ENCODE measurements at places on chromosomes 3 and 15.

GRCh38 chr3:61561374-61562041, at the start of gene PTPRG:
Gene PTPRG, plus strand, starts transcription at chr3:61561571. Its CDS starts 717 bp downstream, at chr3:61562288.
- peak; percentile 89 for DNase-seq

DNA sequence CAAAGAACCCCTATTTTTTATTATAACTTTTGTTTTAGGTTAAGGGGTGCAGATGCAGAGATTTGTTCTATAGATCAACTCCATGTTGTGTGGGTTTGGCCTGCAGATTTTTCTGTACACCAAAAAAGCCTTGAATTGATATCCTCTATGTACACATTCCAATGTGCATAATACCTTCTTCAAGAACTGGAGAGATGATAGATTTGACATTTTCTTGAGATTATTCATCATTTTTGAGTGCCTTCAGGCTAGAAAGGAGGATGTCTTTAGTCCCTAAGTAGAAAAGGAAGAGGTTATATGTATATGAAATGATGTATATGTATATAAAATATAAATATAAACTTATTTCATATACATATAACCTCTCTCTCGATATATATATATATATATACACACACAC, 1190.0 kb upstream of the ALCAM start:
- no peak for DNase-seq

GRCh38 chr3:10546181-10546624, 40.8 kb upstream of the ATP2B2 start:
- no peak for DNase-seq

GRCh38 chr15:33425142-33425541, 114.4 kb downstream of the RYR3 start:
- no peak for DNase-seq

DNA sequence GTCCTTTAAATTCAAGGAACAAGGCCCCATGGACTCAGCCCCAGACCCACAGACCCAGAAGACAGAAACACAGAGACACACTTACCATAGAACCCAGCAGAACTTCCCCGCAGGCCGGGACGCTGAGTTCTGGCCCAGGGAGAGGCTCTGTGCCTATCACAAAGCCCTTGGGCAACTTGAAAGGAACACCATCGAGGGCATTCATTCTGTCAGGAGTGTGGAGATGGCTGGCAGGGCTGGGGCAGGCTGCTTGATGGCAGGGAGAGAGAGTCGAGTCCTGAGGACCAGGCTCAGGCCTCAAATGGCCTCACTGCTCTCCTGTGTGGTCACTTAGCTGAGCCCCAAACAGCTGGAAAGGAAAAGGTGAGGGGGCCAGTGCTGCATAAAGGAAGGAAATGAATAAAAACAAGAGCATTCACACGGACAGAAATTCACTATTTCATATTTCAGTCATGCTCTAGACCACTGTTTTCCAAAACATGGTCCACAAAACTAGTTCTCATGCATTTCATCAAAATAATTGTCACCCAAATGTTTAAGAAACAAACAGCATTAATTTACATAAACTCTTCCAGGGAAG, 8.9 kb downstream of the UBAP1L start:
- no peak for DNase-seq

DNA sequence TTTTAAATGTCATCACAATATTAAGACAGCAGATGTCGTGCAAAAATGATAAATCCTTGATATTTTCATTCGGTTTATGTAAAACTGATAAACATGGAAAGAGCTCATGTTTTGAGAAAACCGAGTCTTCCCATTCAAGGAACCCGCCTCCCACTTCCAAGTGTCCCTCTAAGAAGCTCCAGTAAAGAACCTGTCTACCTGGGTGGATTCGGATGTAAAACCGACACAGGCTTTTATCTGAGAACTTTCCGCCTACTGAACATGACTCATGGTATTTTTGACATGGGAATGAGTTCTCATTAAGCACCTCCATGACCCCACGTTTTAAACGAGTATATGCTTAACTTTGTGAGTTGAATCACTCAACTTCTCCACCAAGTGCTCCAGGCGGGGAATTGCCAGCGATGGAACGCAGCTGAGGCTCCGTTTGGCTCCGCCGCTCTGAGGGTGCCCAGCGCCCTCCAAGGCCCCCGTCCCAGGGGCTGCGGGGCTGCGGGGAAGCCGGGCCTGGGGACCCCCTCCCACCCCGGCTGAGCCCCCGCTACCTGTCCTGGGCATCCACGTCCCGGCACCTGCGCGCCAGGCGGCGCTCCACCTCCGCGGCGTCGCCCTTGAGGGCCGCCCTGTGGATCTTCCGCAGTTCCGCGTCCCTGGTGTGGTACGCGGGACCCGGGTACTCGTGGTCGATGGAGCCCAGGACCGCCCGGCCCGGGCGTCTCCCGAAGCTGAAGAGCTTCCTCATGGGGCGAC, 119.9 kb downstream of the LMLN start:
- no peak for DNase-seq

DNA sequence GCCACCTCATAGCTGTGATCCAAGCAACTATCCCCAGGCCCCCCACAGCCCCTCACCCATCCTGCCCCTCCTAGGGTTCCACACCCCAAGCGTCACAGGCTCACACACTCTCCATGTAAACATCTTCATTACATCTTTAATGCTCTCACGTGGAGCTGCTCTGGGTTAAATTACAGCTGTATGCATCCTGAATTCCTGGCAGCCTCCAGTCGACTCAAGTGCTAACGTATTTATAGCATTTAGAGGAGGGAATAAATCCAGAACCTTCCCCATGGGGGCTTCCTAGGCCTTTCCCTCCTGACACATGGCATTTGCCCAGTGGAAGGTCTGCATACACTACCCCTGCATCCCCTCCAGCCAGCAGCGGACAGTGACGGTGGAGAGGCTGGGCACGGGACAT, 9.6 kb downstream of the C3orf18 start:
- DNase-seq, result no peak

- no peak for DNase-seq
Measured at GRCh38 chr3:156495816-156496215, 59.1 kb downstream of the SSR3 start.

DNA sequence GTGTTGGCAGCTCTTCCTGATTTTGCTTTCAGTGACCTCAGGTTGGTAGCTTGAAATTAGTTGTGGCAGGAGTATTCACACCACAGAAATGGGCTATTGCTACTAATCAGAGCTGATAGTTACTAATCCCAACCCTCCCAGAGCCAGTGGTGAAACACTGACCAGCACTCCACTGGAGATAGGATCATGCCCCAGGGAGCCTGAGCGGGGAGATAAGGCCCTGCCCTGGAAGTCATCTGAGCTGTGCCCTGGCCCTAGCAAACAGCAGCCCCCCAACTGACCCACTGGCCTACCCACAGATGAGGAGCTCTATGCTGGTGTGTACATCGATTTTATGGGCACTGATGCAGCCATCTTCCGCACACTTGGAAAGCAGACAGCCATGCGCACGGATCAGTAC, 9.4 kb upstream of the GNAT1 start:
- no peak for DNase-seq

DNA sequence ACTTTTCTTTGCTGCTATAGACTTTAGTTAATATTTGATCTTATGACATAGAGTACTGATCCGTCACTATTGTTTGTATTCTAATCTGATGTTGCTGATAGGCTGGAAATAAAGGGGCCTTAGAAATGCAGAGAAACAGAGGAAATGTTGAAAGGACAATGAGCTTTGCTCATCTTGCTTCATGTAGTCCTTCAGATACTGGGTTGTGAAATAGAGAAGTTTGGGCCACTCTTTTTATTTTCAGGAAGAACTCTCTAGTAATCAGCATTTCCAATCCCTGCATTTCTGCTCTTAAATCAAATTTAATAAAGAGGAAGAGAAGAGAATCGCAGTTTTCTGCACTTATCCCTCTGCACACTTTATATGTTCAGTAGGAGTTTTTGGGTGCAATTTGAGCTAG, 192.8 kb upstream of the THBS1 start:
- DNase-seq, result no peak

DNA sequence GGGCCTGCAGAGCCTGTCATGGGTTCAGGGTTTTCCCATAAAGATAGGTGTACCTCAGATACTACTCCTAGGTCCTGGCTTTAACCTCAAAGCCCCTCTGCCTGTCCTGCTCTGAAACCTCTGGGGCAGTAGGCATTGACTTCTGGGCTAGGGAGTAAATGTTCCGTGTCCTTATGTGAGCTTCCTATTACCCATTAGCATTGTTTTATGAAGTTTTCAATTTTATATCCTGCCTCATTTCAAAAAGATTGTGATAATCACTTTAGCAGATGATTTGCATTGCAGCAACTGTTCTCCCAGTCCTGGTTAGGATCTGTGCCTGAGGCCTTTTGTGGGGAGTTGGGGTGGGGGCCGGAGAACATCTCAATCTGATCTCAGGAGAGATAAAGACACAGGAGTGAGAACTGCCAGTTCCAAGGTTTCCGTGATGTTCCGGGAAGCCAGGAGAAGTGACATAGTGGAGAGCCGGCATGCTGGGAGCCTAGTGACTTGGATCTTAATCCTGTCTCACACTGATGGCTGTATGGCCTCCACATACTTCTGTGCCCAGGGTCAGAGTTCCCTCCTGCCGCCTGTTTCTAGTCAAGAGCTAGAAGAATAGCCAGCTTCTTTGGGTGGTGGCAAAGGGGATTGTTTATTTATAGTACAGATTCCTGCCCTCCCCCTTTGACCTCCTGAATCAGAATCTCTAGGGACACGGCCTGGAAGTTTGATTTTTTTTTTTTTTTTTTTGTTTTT, 10.6 kb downstream of the TPM1 start:
- DNase-seq, result peak; percentile 44

GRCh38 chr3:148937467-148938255, 53.7 kb upstream of the GYG1 start:
- peak; percentile 8 for DNase-seq

- no peak for DNase-seq
Measured at GRCh38 chr3:191306428-191306827, 22.8 kb upstream of the CCDC50 start.

DNA sequence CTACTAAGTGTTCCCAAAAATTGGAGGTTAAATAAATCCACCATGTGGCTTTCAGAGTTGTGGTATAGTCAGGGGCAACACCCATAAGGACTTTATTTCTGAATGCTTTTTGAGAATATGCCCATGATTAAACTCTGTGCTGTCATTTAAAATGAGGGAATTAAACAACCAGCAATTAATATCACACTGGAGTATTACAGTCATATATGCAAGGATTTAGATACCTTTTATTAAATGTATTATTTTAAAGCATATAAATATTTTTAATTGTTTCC, 227.6 kb downstream of the ZPLD1 start:
- no peak for DNase-seq

DNA sequence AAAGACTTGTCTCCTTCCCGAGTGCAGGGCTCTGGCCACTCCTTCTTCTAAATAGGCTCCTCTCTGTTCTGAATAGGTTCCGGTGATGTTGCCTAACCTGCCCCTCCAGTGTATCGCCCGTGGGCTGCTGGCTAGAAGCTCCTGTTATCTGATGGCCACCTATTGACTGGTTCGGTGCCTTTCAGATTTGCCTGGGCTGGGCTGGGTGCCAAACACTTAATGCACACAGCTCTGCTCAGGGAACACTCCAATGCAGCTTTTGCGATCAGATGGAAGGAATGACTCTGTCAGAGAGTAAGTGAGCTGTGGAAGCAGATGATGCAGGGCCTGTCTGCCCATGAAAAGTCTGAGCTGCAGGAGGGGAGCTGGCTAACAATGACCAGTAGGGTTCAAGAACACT, 112.9 kb downstream of the CORO2B start:
- no peak for DNase-seq

- peak; percentile 31 for DNase-seq
Measured at GRCh38 chr15:80580106-80580505, 115.0 kb upstream of the ABHD17C start.

DNA sequence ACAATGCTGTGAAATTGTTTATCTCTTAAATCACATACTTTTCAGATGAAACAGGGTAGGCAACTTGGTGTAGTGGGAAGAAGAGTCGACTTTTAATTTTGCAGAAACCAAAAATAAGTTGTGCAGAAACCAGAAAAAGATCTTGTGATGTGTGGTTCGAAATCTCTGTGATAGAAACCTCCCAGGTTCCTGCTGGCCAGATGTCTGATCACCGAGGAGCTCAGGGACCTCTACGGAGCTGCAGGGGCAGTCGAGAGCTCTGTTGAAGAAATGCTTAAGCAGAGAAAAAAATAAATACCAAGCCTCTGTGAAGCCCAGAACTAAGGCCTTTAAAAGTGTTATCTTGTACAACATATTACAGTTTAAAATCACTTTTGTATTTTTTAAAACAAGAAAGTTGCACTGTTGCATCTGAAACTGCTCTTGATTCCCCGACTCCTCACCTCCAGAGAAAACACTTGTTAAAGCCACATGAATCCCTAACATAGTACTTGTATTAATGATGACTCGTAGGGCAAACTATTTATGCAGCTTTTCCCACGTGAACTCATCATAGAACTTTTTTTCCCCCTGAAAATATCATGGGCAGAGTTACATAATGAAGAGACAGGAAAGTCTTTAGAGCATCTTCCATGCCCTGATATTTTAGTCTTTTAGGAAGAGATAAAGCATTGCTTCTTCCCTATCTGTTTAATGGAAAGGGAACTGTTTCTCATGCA, 51.3 kb downstream of the CCK start:
- no peak for DNase-seq

DNA sequence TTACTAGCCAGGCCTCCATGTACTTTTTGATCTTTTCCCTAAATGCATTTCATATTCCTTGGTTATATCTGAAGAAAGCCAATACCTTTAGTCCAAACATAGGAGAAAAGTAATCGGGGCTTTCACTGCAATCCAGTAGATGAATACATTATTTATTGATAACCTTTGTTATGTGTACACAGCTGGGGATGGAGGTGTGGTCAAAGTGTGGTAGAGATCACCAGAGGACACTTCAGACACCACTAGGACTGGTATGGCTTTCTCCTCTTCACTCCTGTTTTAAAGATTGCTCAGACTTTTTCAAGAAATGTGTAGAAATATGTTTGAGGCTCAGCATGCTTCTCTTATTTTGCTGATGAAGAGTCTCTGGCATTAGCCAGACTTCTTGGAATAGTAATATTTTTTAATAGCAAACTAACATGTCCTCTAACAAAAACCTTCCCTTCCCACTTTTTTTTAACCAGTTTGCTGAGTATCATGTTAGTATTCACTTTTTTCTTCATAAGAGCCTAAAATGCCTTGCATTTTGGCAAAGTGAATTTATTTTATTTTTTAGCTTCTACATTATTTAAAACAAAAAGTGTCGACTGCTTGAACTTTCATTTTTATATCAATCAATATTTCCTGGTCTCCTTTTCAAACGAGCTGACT, 65.6 kb upstream of the MBNL1 start:
- DNase-seq, result no peak

DNA sequence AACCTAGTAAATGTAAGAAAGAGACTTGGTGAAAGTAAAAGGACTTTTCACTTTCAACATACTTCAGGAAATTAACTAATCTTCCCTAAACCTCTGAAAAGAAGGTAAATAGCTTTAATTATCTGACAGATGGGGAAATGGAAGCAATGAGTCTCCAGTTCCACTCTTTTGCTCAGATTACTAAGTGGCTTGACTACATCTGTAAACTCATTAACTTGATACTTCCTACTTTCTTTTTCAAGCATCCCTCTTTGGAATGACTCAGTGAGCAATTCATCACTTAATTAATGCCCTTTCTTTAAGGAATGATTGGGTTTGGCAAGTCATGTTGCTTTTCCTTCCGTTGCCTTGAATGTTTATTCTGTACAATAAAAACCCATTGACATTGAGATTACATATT, 234.2 kb downstream of the GRM7 start:
- no peak for DNase-seq

- DNase-seq, result no peak
Measured at GRCh38 chr3:105353485-105354161, 13.1 kb upstream of the ALCAM start.

- peak; percentile 83 for DNase-seq
Measured at GRCh38 chr3:73614419-73614818, 10.3 kb downstream of the PDZRN3 start.

- no peak for DNase-seq
Measured at GRCh38 chr3:194308601-194309449, 42.3 kb downstream of the CPN2 start.

All from fibroblast of the conjunctiva (primary cell).